ENCODE measurements at places on chromosomes 7 and 10. TPM values are rescaled to one million over a fixed set of nuclear protein-coding genes. Genes with fewer than 3 reads are reported as not detected.

The ICA1 gene
- 1.2 TPM for total RNA-seq

DNA sequence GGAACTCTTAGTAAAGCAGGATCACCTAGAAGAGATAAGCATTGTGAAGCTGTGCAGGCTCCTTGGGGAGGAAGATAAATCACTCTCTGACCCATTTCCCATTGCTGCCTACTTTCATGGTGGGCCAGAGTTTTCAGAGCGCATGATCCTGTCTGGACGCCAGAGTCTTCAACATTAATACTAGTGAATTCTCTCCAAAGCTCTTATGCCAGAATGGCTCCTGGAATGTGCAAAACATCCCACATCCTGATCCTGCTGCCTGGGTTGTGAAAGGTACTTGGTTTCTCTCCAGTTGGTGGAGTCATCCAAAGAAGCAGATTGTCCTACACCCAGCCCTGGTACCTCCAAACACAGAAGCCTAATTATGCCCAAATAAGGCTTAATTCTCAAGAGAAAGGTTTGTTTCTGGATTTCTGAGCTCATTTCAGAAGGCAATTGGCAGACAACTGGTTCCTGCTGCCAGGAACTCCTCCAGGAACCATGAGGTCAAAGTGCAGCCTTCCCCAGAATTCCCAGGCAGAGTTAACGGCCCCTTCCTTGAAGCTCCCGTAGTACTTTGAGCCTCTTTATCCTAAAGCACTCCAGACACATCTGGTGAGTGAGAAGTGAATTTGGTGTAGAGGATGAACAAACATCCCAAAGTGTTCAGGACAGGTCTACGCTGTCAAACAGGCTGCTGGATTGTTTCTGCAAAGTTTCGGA is 495.2 kb downstream of the PLXNA4 start:
- DNase-seq = no peak
- no peaks in the 10 kb centered on the region for H3K4me1 ChIP-seq
- H3K4me3 ChIP-seq = no peak overlapping the region
- H3K27ac ChIP-seq = no peak overlapping the region

The SPDYE6 gene
- total RNA-seq = not detected

- H3K27me3 ChIP-seq = peaks cover 40% of the 10 kb centered on the region
These were observed 63.2 kb downstream of the WNT2 start for GRCh38 chr7:117259615-117260014.

The HMX3 gene
- not detected for total RNA-seq

GRCh38 chr10:75640381-75640780 is 209.0 kb downstream of the LRMDA start:
- H3K4me1 ChIP-seq = no peaks in the 10 kb centered on the region
- no peak for DNase-seq
- no peaks in the 10 kb centered on the region for H3K36me3 ChIP-seq
- H3K4me3 ChIP-seq = no peak overlapping the region
- H3K27me3 ChIP-seq = peaks cover 13% of the 10 kb centered on the region

The CD36 gene
- total RNA-seq = 22.8 TPM

The GBX1 gene
- not detected for total RNA-seq

DNA sequence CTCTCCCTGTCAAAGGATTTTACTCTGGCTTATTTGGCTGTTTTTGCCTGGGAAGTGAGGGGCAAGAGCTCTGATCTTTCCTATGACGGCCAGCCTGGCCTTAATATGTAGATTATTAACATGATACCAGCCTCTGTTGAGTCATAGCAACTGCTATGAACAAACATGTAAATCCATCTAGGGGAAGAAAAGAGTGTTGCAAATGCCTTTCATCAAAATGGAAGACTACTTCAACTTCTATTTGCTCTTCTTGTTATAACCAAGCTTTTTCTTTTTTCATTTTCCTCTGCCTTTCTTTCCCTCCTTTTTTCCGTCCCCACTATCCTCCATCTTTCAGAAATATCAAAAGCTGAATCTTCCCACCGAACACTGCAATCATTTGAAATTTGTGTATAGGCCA is 46.6 kb downstream of the BTRC start:
- DNase-seq = no peak
- no peak overlapping the region for H3K27ac ChIP-seq
- no peak overlapping the region for H3K4me3 ChIP-seq
- no peaks in the 10 kb centered on the region for H3K4me1 ChIP-seq
- no peaks in the 10 kb centered on the region for H3K36me3 ChIP-seq

DNA sequence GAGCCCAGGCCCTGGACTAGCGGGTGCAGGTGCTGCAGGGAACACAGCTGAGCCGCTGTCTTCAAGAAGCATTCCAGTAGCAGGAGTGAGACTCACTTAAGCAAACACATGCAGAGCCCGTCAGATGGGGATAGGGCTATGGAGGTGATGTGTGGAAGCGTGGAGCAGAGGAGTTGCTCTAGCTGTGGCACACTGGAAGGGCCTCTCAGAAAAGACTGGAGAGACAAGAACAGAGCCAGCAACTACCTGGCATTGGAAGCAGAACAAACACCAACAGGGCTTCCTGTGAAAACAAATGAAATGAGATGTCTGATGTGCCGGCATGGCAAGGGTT is 37.8 kb upstream of the GALNTL5 start:
- peaks cover 37% of the 10 kb centered on the region for H3K27me3 ChIP-seq
- DNase-seq = no peak
- no peak overlapping the region for H3K27ac ChIP-seq

The PIP gene
- not detected for total RNA-seq

The LIPK gene
- total RNA-seq = not detected

The SPDYE16 gene
- 0.36 TPM for total RNA-seq

DNA sequence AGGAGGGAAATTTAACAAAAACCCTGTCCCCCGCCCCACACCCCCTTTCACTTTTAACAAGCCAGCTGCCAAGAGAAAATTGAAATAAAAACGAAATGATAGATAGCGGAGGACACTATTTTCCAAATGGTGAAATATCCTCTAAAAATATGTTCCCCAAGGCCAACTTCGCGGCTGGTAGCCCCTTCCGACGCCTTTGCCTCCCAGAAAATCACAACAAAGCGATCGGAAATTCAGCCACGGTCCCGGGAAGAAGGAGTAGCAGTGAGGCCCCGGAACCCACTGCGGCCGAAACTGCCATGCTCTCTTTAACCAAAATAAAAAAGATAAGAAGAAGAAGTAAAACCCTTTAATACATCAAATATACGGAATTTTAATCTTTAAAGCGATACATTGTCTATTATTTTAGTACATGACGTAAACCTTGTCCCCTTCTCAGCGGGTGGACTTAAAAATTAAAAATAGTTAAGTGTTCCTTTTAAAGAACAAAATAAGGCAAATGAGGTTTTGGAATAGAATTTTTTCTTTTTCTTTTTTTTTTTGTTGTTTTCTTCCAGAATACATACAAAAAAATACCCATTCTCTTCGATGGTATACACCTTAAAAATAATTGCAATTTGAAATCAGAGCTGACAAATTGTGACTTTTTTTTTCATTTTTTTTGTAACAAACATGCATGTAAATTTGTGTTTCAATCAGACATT is 3.9 kb downstream of the ZNF503 start:
- no peak overlapping the region for H3K27ac ChIP-seq
- peaks cover 3% of the 10 kb centered on the region for H3K4me1 ChIP-seq
- H3K36me3 ChIP-seq = peaks cover 8% of the 10 kb centered on the region
- DNase-seq = peak; percentile 79

The LIPN gene
- total RNA-seq = not detected

DNA sequence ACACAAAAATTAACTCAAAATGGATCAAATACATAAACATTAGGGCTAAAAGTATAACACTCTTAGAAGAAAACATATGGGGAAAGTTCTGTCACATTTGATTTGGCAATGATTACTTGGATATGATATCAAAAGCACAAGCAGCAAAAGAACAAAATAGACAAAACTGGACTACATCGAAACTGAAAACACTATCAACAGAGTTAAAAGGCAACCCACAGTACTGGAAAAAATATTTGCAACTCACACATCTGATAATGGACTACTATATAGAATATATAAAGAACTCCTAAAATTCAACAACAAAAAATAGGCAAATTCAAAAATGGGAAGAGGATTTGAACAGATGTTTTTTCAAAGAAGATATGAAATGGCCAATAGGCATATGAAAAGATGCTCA is 51.0 kb downstream of the COA1 start:
- no peak for DNase-seq
- H3K27ac ChIP-seq = no peak overlapping the region
- peaks cover 7% of the 10 kb centered on the region for H3K4me1 ChIP-seq
- no peaks in the 10 kb centered on the region for H3K36me3 ChIP-seq
- no peaks in the 10 kb centered on the region for H3K27me3 ChIP-seq

The DDX56 gene
- 34.7 TPM for total RNA-seq

GRCh38 chr7:38673795-38674194 is 42.6 kb upstream of the AMPH start:
- H3K27me3 ChIP-seq = no peaks in the 10 kb centered on the region
- peak; percentile 38 for DNase-seq
- no peak overlapping the region for H3K27ac ChIP-seq

DNA sequence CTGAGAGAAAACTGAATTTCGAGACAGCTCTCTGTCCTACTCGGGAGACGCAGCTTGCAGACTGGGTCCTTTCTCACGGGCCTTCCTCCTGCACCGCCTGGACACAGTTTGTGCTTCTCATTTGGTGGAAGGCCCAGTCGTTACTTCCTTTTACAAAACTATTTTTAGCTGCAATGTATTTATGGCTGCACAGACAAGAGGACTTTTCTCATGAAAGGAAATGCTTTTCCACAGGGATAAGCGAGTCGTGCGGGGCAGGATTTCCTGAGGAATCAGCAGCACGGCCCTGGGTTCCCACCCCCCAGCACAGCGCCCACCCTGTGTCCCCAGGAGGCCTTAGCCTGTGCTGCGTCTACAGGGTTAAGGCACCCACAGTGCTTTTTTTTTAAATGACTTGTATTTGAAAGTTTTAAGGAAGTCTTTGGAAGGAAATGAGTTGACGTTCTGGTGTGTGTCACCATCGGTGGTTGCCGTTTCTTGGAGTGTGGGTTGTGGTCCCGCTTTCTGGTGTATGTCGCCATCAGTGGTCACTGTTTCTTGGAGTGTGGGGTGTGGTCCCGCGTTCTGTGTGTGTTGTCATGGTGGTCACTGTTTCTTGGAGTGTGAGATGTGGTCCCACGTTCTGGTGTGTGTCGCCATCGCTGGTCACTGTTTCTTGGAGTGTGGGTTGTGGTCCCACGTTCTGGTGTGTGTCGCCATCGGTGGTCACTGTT is 50.9 kb downstream of the INPP5A start:
- DNase-seq = peak; percentile 94
- no peaks in the 10 kb centered on the region for H3K27me3 ChIP-seq
- no peaks in the 10 kb centered on the region for H3K36me3 ChIP-seq
- peak overlapping the region; percentile 10 for H3K27ac ChIP-seq
- peaks cover 19% of the 10 kb centered on the region for H3K4me1 ChIP-seq

- peaks cover 50% of the 10 kb centered on the region for H3K4me1 ChIP-seq
- H3K27ac ChIP-seq = peak overlapping the region; percentile 77
- DNase-seq = peak; percentile 92
- peak overlapping the region; percentile 83 for H3K4me3 ChIP-seq
These were observed 5.2 kb downstream of the EBF3 start for GRCh38 chr10:129958629-129959543.

The PRLHR gene
- total RNA-seq = not detected

The OR2A5 gene
- not detected for total RNA-seq

DNA sequence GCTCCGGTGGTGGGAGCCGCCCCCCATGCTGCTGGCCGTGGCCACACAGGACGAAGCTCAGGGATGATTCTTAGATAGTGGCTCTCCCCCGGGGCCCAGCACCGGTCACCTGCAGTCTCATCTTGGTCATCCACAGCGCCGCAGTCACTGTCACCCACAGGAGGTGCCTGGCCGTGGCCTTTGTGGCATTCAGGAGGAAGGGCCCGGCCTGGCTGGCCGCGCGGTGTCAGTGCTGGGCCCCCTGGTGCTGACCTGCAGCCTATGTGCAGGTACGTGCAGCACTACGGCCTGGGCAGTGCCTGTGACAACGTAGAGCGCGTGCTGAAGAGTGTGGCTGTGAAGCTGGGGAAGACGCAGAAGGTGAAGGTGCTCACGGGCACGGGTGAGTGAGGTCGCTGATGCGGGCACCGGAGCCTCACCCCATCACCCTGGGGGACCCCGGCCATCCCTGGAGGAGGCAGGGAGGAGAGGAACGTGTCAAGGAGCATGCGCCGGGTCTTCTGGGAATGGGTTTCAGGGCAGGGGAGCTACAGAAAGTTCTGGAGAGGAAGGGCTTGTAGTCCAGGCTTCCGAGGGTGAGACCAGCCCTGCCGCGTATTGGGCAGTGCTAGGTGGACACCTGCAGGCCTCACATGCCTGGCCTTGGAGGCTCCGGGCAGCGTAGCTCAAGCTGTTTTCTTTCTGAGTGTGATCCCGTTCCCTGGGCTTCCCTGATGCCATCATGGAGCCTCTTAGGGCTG is 5.0 kb downstream of the SPRN start:
- peak; percentile 86 for DNase-seq
- H3K27ac ChIP-seq = no peak overlapping the region
- peaks cover 14% of the 10 kb centered on the region for H3K36me3 ChIP-seq

GRCh38 chr7:147182874-147183273 is 1066.3 kb downstream of the CNTNAP2 start:
- no peak for DNase-seq
- no peak overlapping the region for H3K27ac ChIP-seq
- no peaks in the 10 kb centered on the region for H3K36me3 ChIP-seq
- H3K4me1 ChIP-seq = no peaks in the 10 kb centered on the region

DNA sequence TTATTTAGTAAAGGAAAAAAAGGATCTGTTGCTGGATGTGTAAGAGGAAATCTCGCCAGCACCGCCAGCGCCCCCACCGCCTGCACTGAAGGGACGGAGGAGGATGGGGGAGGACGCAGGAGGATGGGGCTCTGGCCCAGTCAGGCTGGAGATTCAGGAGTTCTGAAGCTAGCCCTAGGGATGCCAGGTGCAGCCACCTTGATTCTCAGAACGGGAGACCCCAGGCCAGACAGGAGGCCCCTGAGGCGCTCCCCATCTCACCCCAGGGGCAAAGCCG is 1.3 kb downstream of the CAMK2B start:
- H3K4me1 ChIP-seq = no peaks in the 10 kb centered on the region
- no peak overlapping the region for H3K4me3 ChIP-seq
- peaks cover 35% of the 10 kb centered on the region for H3K27me3 ChIP-seq

DNA sequence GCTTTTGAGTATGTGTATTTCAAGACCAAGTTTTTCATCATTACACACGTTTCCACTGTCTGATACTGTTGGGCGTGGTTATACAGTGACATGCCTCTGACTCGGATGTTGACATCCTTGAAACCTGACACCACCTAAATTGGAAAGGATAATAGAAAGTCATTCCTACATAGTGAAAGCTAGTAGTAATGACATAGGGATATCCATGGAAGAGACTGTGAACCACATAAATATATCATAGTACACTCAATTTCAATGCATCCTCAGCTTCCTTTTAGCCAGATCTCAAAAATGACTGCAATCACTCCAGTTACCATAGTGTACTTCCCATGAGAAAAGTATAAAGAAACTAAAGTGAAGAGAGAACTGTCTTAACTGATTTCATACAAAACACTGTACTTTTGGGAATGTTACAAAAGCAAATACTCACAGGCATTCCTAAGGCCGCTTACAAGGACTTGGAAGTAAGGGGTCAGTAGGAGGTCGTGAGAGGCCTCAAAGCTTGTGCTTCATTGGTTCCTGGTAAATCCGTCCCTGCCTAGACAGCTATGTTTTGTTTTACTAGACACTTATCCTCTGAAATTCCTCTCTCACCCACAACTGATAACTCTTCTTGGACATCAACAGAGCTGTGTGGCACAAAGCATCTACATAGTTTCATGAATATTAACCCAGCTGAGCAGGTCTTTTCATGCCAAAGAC is 71.8 kb upstream of the VWDE start:
- no peak overlapping the region for H3K27ac ChIP-seq
- H3K4me3 ChIP-seq = no peak overlapping the region
- no peaks in the 10 kb centered on the region for H3K4me1 ChIP-seq
- H3K36me3 ChIP-seq = no peaks in the 10 kb centered on the region
- no peaks in the 10 kb centered on the region for H3K27me3 ChIP-seq
